ENCODE measurements at places on chromosomes 5 and 9. TPM values are rescaled to one million over a fixed set of nuclear protein-coding genes. Genes with fewer than 3 reads are reported as not detected.

The RABGAP1 gene
- 43.8 TPM for total RNA-seq

The DOCK8 gene
- total RNA-seq, result 0.44 TPM

The CKMT2 gene
- 11.2 TPM for total RNA-seq

The GARIN3 gene
- total RNA-seq, result not detected

The NPR3 gene
- total RNA-seq, result 82.2 TPM

The PCDHGA12 gene
- 26.0 TPM for total RNA-seq

The ADGRD2 gene
- total RNA-seq, result not detected

The TRIM7 gene
- total RNA-seq, result 5.3 TPM

The NEUROG1 gene
- not detected for total RNA-seq

The CNTLN gene
- total RNA-seq, result 11.1 TPM

The PARP8 gene
- 16.3 TPM for total RNA-seq

The LRRC19 gene
- total RNA-seq, result not detected

The C5 gene
- total RNA-seq, result 5.1 TPM

The NUTM2G gene
- total RNA-seq, result not detected

The FST gene
- total RNA-seq, result 73.6 TPM

The KCNV2 gene
- not detected for total RNA-seq

The PCDHGB3 gene
- total RNA-seq, result 7.1 TPM

The HBEGF gene
- 1.7 TPM for total RNA-seq

The GKAP1 gene
- total RNA-seq, result 0.66 TPM

The ISL1 gene
- total RNA-seq, result not detected

The KIF27 gene
- total RNA-seq, result 3.8 TPM

The CA9 gene
- 2.3 TPM for total RNA-seq

The IFNA13 gene
- total RNA-seq, result not detected

The NFX1 gene
- 33.4 TPM for total RNA-seq

The PPP1R26 gene
- 6.7 TPM for total RNA-seq

The BNC2 gene
- total RNA-seq, result 52.5 TPM

The MARCOL gene
- total RNA-seq, result not detected

The SPATA31C2 gene
- not detected for total RNA-seq

The PRELID2 gene
- 20.7 TPM for total RNA-seq

The PCDHA9 gene
- total RNA-seq, result under 0.01 TPM

The STING1 gene
- 58.9 TPM for total RNA-seq

The PLAC8L1 gene
- total RNA-seq, result not detected

The ECSCR gene
- 0.33 TPM for total RNA-seq

The ACSL6 gene
- total RNA-seq, result not detected

The KLHL3 gene
- total RNA-seq, result 1.2 TPM

The PCDHGA6 gene
- total RNA-seq, result 6.3 TPM

The ENHO gene
- total RNA-seq, result not detected

The CACNA1B gene
- total RNA-seq, result under 0.01 TPM

Measured in smooth muscle cell of trachea (primary cell).